ENCODE measurements at places on chromosomes 1 and 21.

GRCh38 chr1:177255411-177255810, 84.7 kb downstream of the BRINP2 start:
- DNase-seq = no peak

GRCh38 chr1:207964195-207964966, 53.5 kb upstream of the CD34 start:
- no peak for DNase-seq

DNA sequence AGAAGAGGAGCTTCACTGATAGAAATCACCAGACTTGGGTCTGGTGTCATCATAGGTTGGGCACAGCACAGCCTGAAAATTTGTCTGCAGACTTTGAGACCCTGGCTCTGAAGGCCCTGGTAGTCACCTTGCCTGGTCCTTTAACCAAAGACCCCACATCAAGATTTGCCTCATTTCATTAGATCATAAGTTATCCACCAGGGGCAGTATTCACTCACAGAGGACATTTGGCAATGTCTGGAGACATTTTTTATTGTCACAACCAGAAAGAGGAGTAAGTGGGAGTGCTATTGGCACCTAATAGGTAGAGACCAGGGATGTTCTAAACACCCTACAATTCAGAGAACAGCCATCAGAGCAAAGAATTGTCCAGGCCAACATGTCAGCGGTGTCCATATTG, 22.1 kb upstream of the PAX7 start:
- DNase-seq = peak; percentile 7

- DNase-seq = no peak
These were observed 864 bp upstream of the CCDC24 start for GRCh38 chr1:43990271-43991199.

DNA sequence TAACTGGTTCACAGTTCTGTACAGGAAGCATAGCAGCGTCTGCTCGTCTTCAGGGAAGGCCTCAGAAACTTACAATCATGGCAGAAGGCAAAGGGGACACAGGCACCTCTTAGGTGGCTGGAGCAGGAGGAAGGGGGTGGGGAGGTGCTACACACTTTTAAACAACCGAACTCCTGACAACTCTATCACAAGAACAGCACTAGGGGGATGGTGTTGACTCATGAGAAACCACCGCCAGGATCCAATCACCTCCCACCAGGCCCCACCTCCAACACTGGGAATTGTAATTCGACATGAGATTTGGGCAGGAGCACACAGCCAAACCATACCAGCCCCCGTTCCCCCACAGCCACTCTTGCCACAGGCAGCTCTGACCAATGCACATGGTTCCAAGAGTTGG, 306.3 kb upstream of the POU3F1 start:
- DNase-seq = no peak

DNA sequence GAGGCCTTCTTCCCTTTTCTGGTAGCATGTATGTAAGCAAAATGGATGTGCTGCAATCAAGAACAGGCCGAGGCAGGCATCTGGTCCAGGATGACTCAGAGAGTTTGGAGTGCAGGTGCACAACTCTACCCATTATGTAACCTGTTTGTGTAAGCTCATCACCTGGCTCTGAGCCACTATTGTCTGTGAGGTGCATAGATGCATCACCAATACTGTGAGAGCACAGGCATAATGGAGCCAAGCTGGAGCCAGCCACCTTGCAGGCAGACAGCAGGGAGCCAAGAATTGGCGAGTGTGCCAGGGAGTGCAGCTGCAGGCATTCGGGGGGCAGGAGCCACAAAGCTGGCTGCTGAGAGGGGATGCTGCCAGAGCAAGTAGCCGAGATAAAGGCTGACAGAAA, 549.9 kb upstream of the RGS18 start:
- DNase-seq = no peak

DNA sequence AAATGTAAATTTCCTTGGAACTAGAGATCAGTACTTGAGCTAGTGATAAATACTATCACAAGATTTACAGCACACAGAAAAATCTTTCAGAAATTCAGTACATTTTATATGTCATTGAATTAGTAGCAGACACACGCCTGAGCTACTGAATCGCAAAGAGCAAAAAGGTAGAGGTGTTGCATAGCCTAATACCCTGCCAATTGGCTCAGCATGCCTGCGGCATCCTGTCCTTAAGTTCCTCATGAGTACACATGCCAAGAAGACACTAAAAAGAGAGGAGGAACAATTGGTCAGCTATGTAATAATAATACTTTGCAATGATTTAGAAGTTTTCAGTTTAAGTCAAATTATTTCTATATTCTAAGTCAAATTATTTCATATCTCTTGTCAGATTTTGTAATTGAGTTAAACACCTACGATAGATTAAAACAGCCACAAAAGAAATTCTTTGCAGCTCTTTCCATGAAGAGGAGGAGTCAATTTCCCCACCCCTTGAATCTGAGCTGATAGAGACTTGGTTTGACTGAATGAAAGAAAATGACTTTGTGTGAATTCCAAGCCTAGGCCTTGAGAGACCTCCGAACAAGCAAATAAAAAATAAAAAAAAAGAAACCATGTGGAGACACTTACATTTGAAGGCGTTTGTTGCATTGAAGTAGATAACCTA, 36.2 kb upstream of the PKN2 start:
- no peak for DNase-seq

DNA sequence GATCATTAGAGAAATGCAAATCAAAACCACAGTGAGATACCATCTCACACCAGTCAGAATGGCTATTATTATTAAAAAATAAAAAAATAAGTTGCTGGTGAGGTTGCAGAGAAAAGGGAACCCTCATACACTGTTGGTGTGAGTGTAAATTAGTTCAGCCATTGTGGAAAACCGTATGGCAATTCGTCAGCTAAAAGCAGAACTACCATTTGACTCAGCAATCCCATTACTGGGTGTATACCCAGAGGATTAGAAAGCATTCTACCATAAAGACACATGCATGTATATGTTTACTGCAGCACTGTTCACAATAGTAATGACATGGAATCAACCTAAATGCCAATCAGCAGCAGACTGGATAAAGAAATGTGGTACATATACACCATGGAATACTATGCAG, 42.2 kb downstream of the GIPC2 start:
- DNase-seq = no peak

DNA sequence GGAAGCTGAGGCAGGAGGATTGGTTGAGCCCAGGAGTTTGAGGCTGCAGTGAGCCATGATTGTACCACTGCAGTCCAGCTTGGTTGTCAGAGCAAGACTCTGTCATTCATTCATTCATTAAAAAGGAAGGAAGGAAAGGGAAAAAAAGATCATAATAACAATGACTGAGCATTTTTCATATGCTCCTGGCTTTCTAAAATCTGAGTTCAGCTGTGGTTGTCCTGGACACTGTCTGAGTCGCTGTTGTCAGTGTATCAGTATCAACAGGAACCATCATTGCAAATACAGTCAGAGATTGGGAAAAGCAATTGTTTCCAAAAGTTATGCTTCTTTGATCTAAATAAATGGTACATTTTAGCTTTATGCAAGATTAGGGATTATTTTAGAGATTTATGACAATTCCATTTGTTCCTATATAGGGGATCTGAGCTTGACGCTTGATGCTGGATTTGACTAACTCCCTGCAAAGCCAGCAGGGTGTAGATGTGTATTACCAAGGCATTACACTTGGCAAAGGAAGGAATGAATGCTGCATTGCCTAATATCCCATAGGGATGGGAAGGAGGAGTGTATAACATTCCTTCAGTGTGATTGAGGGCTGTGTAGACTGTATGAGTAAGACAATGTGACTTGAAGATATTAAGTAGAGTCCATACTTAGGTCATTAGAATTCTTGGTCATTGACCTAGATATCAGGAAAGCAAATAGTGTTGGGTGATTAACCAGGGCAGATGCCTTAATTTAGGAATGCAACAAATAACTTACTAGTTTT, 100.2 kb downstream of the DISP1 start:
- no peak for DNase-seq

DNA sequence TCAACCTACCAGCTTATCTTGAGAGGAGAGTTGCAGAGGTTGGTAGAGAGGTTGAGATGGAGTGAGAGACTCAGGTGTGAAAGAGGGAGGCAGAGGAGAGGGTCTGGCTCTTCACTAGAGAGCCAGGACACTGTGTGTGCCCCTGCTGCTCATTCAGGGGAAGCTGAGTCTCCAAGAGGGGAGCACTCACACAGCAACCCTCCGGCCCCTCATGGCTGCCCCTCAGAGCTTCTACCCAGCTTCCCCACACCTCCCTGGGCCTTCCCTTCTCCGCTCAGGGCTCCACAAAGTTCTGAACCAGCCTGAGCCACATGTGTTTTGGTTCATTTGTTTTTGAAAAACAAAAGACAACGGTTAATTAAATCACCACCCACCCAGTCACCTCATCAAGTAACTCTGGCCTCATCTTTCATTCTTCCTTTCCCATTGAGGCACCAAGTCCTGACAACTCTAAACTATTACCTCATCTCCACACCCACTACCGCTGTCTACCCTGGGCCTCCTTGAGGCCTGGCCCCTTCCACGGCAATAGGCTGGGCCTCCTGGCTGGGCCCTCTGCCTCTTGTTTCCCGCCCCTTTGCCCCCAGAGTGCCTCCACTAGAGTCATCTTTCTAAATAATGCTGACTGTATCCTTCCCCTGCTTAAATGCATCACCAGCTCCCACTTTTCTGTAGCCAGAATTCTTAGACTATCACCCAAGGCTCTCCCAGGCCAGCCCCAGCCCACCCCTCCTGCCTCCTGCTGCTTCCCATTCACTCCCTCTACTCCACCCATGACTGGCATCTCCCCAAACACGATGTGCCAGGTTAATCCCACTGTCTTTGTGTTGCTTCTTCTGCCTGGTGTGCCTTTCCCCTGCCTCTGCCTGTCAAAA, 33.0 kb downstream of the TNNT2 start:
- DNase-seq = no peak

GRCh38 chr1:171793636-171794035, 12.2 kb downstream of the METTL13 start:
- DNase-seq = no peak
